ENCODE measurements at places on chromosomes 16 and 17.
A peak's percentile ranks its signal among the peaks of the same experiment; 100 is the strongest.

DNA sequence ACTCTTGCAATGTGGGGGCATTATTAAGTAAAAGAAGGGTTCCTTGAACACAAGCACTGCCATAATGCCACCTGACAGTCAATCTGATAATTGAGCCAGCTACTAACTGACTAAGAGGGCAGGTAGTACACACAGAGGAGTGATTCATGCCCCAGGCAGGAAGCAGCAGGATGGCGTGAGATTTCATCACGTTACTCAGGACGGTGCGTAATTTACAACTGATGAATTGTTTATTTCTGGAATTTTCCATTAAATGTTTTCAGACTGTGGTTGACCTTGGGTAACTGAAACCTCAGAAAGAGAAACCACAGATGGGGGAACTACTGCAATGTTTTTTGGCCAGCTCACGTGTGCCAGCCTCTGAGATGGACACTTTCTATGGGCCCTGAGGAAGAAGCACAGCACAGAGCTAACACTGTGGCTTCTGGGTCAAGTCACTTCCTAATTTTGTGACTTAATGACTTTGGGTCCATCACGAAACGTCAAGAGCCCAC is 46.7 kb downstream of the C17orf67 start:
- no peak for DNase-seq

DNA sequence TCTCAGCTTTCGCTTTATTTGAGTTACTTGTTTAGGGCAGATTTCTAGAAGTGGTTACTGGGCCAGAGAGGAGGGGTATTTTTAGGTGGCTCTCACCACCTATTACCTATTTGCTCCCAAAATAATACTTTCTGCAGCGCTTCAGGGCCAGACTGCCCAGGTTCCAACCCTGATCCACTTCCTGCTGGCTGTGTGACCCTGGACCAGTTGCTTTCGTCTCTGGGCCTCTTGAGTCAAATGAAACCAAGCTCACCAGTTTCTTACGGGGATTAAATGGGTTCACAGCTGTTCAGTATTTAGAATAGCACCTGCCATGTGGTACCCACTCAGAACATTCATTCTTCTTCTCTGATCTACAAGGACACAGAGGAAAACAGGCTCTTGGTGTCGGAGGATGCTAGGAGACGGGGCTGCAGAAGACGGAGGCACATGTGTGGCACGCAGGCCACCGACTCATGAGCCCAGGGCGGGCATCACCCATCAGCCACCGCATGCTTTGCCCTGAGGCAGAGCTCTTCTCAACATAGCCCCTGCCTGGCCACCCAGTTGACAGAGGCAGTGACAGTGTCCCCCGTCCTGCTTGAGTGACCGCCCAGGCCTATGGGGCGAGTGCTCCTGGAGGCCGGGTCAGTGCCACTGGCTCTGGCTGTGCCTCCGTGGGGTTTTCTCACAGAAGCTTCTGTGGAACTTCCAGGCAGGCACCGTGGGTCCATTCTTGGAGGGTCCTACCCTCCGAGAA is 149.0 kb upstream of the PLCG2 start:
- DNase-seq, result no peak

DNA sequence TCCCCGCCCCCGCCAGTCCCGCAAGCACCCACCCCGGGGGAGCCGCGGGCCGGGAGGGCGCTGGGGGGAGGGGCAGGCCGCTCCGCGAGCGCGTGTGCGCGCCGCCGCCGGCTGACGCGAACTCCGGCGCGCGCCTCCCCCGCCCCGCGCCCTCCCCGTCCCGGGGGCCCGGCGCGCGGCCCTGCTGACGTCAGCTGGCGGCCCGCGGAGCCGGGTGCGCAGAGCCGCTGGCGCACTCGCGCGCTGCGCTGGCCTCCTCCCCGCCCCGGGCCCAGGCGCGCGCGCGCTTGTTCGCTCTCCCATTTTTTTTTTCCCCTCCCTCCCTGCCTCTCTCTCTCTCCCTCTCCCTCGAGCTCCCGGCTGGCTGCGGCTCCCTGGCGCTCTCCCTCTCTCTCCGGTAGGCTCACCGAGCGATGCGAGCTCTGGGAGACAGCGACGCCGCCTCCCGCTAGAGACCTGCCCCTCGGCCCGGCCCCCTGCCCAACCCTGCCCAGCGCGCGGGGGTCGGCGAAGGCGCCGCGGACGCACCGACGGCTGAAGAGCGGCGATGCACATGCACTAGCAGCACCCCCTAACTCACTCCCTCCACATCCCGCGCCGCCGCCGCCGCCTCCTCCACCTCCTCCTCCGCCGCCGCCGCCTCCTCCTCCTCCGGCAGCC is at the start of gene GNAO1:
Gene GNAO1 (plus strand): TSS at position 334 of the 660 bp plus-strand sequence. CDS start 747 bp downstream, outside the sequence.
- DNase-seq, result peak; percentile 92

- no peak for DNase-seq
These were observed 21.8 kb upstream of the ZFHX3 start for GRCh38 chr16:73069581-73070262.

- no peak for DNase-seq
These were observed 2.4 kb upstream of the CBFB start for GRCh38 chr16:67026570-67026969.

DNA sequence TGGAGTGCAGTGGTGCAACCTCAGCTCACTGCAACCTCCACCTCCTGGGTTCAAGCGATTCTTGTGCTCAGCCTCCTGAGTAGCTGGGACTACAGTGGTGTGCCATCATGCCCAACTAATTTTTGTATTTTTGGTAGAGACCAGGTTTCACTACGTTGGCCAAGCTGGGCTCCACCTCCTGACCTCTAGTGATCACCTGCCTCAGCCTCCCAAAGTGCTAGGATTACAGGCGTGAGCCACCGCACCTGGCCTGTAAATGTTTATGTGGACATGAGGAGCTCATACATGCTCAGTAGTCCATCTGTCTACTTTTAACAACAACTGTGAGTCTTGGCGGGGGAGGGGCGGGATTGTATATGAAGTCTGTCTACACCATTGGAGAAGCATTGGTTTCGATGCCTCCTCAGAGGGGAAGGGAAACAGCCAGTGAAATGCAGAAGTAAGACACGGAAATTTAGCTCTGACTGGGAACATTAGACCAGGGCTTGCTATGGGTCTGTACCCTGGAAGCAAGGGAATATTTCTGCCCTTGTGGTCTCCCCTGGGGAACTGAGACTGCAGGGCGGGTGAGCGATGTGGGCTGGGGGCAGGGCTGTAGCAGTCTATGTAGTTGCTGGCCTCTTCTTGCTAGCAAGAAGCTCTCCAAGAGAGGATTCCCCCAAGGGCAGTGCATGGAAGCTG is 9.3 kb downstream of the NUBP1 start:
- no peak for DNase-seq

GRCh38 chr16:4529085-4530060 is 9.2 kb downstream of the CDIP1 start:
- no peak for DNase-seq

- DNase-seq, result no peak
These were observed 75.2 kb downstream of the COX10 start for GRCh38 chr17:14144508-14144907.

DNA sequence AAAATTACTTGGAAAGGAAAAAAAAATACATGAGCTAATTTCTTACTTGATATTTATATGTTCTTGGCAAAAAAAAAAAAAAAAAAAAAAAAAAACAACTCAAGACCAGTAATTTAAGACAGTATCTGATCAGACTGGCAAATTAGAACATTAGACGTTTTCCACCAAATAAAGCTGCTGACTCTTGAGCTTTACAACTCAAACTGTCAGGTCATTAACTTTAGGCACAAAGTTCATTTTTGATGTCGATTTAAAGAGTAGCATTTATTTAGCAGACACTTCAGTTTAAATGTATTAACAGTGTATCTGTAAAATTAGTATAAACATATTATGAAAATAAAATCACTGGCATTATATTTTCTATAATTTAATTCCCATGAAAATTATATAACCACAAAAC is 66.7 kb downstream of the NCOR1 start:
- no peak for DNase-seq

- peak; percentile 39 for DNase-seq
These were observed 7.1 kb upstream of the ASGR1 start for GRCh38 chr17:7186241-7186640.

DNA sequence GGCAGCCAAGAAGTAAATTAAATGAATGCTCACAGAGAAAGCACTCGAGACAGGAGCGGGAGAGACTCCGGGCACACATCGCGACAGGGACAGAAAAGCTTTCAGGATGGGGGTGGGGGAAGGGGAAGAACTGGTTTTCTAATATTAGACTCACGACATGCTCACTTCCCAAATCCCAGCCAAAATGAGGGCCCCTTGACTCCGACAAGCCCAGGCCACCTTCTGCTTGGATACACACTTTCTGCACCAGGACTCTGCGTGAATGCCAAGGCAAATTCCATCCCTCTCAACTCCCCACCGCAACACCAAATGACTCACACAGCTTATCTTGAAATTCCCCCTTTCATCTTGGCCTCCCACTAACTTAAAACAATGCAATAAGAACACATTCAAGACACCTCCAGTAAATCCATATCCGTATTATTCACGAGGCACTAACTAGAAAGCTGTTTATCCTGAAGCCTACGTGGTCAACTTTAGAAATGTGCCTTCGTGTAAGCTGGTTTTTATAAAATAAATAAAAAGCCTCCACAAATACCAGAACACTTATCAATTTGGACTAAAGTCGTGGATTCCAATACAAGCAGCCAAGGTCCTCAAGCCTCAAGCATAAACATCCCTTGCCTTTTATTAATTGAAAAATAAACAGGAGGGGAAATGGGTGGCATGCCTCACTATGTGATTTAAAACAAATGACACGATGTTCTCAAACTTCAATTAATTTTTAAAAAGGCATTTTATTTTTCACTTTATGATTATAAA is 46.1 kb downstream of the NXN start:
- DNase-seq, result peak; percentile 22

All from K562 (cell line).